ENCODE measurements at places on chromosomes 16 and 17.
A peak's percentile ranks its signal among the peaks of the same experiment; 100 is the strongest.

DNA sequence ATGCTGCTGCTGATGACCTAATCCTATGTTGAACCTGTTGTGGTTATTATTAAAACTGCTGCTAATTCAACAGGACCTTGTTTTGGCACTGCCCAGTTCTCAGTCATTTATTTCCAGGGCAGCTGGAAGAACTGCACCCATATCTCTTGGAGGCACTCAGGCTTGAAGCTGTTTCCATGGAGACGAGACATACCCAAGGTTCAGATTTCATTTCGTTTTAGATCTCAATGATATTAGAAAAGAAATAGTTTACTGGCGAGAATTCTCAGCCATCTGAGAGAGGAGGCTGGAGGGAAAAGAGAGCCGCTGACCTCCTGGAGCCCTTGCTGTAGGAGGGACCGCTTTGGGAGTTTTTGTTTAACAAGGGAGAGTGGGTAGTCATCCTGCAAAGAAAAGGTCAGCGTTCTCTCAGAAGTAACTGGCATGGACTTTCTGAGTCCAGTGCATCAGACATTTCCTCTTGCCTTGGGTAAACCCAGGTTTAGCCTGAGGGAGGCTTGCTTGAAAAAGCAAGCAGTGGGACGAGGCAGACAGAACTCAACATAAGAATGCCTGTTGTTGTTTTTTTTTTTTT, 75.4 kb downstream of the YPEL2 start:
- DNase-seq: peak; percentile 85

- DNase-seq: no peak
Observed at GRCh38 chr16:19681637-19682036, 36.4 kb downstream of the KNOP1 start.

DNA sequence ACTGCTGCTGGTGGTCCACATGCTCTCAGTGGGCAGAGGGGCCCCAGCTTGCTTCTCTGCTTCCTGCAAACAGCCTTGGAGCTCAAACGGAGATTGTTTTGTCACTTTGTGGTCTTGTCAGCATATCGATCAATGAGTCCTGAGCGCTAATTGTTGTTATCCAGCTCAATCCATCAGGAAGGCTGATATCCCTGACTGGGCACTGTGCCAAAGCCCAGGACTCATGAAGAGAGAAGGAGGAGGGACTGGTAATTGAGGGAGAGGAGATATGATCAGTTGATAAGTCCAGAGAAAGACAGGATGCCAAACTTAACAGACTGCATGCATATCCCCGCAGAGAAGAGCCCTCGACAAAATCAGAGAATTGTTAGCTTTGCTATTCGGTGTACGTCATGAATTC, 58.6 kb upstream of the DNAH9 start:
- no peak for DNase-seq

DNA sequence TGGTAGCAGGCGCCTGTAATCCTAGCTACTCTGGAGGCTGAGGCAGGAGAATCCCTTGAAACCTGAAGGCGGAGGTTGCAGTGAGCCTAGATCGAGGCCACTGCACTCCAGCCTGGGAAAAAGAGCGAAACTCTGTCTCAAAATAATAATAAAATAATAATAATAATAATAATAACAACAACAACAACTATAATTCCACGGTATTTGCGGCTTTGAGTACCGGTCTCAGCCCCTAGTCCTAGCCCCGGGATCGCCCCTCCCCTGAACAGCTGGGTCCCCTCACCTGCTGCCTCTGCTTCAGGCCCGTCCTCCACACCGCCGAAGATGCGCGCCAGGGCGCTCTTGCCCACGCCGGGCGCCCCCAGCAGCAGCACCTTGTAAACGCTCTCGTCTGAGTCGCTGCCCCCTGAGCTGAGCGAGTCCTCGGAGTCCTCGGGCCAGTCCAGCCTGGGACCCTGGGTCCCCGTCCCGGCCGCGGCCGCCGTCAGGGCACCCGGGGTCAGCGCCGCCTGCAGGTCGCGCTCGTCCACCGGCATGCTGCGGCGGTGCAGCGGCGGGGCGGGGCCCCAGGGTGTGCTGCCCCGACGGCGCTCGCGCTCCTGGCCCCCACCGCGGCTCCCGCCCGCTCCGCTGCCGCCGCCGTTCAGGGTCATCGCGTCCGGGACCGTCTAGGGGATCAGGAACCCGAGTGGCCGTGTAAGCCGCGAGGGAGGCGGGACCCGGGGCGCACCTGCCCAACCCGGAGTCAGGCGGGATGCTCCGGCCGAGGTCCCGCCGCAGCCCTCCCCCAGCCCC, 611 bp downstream of the RRAD start:
- no peak for DNase-seq

GRCh38 chr17:67063141-67063540, 18.8 kb downstream of the CACNG1 start:
- no peak for DNase-seq

GRCh38 chr16:81987706-81988105, 23.6 kb downstream of the SDR42E1 start:
- no peak for DNase-seq
